ENCODE measurements at places on chromosomes 3 and 15. TPM values are rescaled to one million over a fixed set of nuclear protein-coding genes. Genes with fewer than 3 reads are reported as not detected.
A peak's percentile ranks its signal among the peaks of the same experiment; 100 is the strongest.

Gene REC114
- not detected for total RNA-seq

DNA sequence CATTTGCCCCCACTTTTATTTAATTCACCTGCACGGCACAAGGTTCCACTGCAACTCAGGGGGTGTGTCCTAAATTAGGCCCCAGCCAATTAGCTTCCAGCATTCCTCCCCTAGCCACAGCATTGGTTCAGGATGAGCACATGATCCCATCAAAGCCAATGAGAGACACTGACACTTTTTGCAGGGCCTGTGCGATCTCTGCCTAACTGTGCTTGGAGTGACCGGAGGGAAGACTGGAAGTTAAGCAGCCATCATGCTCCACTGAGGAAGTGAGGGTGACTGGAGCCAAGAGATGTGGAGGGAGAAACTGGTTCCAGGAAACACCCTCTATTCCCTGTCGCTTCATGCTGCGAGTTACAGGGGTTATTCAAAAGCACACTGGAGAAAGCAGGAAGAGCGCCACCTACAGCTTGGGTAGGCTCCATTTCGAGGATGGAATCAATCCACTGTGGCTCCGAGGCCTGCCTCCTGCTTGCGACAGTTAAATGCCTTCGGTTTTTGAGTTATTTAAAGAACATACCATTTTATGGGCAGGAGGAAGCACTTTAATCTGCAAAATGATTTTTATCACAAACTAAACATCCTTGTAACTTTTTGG, 122.2 kb upstream of the WNT5A start:
- DNase-seq: no peak

DNA sequence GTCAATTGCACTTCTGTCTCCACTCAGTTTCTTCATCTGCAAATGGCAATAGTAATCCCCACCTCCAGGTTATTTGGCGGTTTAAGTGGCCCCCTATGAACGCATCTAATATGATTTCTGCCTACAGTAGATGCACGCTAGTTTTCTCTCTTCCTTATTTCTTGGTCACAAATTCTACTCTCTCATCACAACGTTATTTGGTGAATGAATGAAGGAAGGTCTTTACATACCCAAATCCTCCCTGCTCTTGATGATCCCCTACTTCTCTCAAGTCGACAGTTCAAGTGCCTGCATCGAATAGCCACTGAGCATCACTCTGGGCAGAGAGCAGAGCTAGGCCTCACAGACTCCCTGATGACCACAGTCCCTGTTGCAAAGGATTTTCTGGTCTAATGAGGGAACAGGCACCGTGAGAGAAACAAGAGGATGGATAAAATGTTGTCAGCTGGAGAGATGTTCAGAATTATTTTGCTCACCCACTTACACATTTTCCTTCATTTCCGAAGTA, 181.2 kb upstream of the SMAD3 start:
- peak; percentile 9 for DNase-seq

Gene CDC25A
- 2.1 TPM for total RNA-seq

DNA sequence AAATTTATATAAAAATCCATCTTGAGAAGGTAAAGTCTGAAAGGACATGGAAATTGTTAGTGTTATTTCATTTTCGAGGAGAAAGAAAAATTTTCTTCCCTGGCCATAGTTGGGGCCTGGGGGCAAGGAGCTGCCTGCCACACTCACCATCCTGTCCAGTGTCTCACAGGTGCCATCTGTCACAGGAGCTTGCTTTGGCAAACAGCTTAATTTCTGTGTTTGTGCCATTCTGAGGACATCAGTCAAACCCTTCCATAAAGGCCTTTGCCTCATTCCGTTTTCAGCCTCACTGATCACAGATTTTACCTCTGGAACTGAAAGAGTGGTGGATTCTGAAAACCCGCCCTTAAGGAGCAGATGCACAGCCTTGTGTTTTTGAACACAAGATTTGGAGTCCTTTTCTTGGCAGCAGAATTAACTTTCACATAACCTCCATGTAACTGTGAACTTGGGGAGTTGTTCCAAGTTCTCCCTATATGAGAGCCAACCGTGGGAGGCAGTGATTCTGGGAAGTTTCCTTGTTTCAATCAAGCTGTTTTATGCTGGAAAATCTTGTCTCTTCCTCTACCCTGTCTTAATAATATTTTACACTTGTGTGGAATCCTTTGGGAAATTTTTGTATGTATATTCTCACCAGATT, 254.7 kb downstream of the CACNA2D3 start:
- DNase-seq: no peak

DNA sequence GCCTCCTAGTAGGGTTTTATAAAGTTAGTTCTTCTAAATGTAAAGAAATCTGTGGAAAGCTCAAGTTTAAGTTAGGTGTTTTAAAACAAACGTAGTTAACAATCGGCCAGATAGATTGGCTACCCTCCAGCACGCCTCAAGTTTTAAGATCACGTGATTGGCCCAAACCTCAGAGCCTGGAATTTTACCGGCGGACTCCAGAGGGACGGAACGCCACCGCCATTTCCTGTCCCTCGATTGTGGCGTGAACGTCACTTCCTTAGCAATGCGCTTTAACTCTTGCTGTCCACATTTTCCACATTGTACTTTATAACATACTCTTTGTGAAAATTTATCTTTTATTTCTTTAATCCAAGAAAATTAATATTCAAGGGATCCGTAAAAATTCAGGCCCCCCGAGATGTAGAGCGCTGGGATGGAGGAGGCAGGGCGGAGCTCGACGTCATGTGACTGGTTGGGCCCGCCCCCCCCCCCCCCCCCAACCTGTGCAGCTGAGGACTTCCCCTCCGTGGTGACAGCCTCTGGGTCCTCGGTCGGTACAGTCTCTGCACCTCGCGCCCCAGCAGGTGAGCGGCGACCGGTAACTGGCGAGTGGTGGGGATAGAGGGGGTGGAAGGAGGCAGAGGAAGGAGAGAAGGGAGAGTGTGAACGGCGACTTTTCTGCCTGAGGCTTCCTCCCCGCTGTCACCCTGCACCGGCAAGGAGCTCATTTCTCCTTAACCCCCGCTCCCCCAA, at the start of gene ATP6V1A:
Gene ATP6V1A, plus strand, starts transcription at position 488 of the 735 bp plus-strand sequence. CDS start 31,719 bp downstream, outside the sequence.
- peak; percentile 92 for DNase-seq

- DNase-seq: no peak
Measured at GRCh38 chr3:46196261-46196957, 11.7 kb downstream of the CCR1 start.

DNA sequence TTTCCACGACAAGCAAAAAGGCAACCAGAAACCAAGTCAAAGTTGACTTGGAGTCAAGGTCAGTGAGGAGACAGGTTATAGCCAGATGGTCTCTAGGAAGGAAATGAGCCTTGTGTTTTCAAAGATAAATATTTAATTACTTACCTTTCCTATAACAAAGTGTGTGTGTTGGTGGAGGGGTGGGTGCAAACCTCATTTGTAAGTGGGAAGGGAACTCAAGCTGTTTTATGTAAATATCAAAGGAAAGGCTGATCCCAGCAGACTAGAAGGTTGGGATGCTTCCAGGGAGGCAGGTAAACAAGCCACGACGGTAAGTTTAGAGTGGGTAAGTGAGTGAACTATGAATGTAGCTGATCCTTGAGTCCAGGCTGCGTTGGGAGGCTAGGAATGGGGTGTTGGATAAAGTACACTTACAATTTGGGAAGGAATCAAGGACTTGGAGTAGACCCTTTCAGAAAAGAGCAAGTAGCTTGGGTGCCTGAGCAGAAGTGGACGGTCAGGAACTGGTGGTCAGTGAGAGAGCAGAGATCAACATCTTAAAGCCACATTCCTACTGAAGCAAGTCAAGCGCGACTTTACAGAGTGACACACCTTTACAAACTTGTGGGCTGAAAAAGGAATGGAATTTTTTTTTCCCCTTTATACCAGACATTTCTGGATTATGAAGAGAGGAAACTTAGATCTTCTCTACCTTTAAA, 82.0 kb upstream of the TBL1XR1 start:
- DNase-seq: no peak

DNA sequence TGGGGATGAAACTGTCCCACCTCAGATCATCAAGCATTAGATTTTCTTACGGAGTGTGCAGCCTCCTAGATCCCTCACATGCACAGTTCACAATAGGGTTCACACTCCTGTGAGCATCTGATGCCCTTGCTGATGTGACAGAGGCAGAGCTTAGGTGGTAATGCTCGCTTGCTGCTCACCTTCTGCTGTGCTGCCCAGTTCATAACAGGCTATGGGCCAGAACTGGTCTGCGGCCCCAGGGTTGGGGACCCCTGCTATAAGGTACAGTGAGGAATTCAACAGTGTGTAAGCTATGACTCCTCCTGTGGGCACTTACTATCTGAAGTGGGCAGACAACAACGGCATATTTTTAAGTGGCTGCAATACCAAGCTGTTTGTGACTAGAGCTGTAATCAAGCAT, 187.9 kb upstream of the BHLHE40 start:
- DNase-seq: no peak

DNA sequence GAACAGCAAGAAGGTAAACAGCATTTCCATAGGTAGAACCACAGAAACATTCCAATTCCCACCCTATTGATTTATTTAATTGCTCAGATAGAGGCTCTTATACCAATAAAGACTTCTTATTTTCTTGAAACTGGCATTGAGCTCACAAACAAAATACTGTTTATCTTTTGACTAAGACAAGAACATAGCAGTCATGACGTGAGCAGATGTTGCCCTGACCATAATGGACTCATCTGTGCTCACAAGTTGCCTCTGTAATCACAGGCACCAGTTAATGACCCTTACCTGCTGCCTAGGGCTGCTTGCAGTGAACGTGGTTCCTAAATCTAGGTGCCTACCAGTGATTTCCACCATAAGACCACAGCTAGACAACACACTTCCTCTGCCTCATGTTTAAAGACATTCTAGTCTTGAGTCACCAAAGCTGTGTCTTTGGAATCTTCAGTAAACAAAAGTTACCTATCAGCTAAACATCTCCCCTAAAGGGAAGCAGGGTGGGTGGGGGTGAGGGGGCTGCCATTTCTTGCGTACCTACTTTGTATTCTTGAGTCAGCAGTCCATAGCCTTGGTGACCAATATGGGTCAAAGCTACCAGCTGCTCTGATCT, 2.1 kb downstream of the FYCO1 start:
- DNase-seq: no peak

Gene CRTC3
- 55.7 TPM for total RNA-seq

Gene SLC22A14
- total RNA-seq: not detected

DNA sequence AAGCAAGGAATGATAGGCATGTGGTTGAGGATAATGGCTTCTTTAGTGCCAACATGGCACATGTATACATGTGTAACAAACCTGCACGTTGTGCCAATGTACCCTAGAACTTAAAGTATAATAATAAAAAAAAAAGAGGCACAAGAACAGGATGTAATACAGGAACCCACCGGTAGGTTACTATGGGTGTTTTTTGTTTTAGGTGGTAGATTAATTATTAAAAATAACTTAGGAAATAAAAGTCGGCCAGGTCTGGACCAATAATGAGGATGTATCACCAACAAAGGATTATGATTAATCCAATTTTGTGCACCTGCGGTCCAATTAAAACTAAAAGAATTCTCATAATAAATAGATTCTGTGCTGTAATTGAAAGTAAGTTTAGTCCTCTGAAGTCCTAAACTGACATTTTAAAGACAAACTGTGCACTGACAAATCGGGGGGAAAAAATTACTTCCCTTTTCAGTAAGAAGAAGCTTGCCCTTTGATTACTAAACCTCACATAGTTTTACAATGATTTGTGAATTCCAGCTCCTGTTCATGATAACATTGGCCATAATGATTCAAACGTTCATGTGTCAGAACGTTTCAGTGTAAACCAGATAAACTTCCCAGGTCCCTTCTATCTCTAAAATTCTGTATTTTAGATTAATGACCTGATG, 62.2 kb downstream of the CASR start:
- DNase-seq: no peak

- no peak for DNase-seq
Measured at GRCh38 chr3:113968986-113969385, 21.2 kb downstream of the ZDHHC23 start.

Gene CHL1
- total RNA-seq: 5.5 TPM

Gene PP2D1
- not detected for total RNA-seq

DNA sequence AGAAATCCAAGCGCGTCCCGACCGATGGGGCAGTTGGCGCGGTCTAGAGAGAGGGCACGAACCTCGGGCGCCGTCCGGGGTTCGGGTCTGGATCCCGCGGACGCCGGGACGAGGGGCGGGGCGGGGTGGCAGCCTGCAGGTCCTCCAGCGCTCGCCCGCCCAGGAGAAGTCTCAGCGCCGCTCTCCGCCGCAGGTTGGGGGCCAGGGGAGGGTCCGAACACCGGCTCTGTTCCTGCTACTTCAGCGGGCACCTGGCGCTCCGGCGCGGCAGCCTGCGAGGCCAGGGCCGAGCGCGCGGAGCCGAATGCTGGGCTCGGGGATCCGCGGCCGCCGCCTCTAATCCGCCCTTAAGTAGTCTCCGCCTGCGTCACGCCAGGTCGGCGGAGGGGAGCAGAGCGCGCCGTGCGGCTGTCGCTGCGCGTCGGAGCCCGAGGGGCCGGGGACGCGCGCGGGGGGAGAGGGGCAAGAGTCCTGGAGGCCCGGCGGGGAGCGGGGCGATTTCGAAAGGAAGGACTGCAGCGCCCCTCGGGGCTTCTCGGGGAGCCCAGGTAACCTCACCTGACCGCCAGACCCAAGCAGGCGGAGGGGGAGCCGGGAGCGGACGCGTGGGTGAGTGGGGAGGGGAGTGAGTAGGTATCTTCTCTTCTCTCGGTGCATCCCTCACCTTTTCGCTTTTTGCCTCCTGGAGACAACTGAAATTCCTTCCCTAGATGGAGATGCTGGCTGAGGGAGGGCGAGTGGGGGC, at the start of gene GJD2:
Gene GJD2, minus strand, starts transcription at position 325 of the 745 bp plus-strand sequence. CDS start 510 bp downstream, outside the sequence.
- no peak for DNase-seq

Gene PEX5L
- total RNA-seq: 0.08 TPM

Gene GATA2
- 57.8 TPM for total RNA-seq

GRCh38 chr3:182005701-182006100, 294.0 kb downstream of the SOX2 start:
- no peak for DNase-seq

Gene ATG7
- total RNA-seq: 62.9 TPM

Gene ZNF80
- not detected for total RNA-seq

DNA sequence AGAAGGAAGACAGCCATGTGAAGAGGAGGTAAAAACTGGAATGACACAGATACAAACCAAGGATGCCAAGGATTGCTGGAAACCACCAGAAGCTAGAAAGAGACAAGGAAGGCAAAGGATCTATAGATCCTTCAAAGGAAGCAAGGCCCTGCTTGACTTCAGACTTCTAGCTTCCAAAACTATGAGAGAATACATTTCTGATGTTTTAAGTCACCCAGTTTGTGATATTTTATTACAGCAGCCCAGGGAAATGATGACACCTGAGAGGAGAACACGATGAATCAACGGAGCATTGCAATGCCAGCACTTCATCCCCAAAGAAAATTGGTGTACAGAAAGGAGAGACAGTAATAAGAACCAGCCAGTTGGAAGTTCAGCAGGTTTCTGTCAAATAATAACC, 116.3 kb downstream of the MAGI1 start:
- no peak for DNase-seq

Gene LYSMD2
- total RNA-seq: 13.1 TPM

DNA sequence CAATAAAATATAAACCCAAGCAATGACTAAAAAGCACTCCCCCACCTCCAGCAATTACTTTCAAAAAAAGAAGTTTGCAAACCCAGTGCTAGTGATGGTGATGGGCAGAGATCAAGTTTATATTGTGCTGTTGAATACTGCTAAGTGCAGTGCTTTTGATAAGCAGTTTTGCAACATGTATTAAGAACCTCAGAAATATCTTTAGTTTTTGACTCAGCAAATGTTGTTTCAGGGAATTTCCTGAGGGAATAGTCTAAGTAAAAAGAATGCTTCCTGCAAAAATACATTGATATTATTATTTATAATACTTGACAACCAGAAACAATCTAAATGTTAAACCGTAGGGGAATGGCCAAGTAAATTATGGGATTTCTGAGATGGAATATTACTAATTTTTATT, 69.3 kb downstream of the ADAMTSL3 start:
- DNase-seq: no peak

GRCh38 chr3:138361561-138361971, 13.2 kb downstream of the MRAS start:
- no peak for DNase-seq

- DNase-seq: peak; percentile 89
Measured at GRCh38 chr3:195154793-195155535, 116.0 kb downstream of the XXYLT1 start.

All from ureter (tissue), 1 donor.